Activated CD8-positive, alpha-beta memory T cell treated with anti-CD3 and anti-CD28 coated beads, Interleukin-2, amount 10 ng/mL, durations not matched to agents 7 days and 5 days (primary cell): ENCODE measurements at places on chromosomes 12 and 14. TPM values are rescaled to one million over a fixed set of nuclear protein-coding genes. Genes with fewer than 3 reads are reported as not detected.

LRRC43 gene
- not detected for total RNA-seq

FBRSL1 gene
- total RNA-seq = 48.6 TPM

GRCh38 chr12:1812650-1813302, 7.6 kb upstream of the LRTM2 start:
- no peak for DNase-seq

FAM90A1 gene
- total RNA-seq = not detected

EPYC gene
- total RNA-seq = not detected

VPS33A gene
- 37.3 TPM for total RNA-seq

DNA sequence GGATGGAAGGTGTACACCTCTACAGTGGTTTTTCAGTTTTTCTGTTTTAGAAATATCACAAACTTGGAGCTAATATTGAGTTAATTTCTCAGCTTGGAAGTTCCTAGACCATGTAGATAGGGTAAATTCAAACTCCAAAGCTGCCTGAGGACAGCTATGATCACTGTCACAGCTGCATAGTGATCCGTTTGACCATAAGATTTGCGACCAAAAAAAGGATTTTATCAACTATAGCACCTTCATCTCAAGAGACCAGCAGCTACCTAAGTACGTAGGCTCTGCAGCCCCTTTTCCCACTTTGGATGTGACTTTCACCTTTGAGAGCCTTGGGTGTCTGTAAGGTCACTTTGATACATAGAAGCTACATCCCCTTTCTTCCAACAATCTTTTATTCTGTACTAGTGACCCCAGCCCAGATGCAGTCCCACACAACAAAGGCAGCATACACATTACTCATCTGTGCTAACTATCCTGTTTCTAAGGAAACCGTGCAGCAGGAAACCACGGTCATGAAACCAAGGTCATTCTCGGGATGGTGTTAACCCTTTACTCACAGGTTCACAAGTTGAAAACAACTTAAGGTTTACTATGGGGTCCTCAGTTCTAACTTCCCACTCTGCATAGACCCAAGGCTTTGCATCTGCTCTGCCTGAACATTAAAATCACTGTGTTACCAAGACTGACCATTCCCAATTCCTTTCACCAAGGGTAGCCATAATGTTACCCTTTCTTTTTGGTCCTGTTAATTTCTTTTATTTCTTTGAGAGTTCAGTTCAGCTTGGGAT, 75.4 kb downstream of the IFT81 start:
- DNase-seq = peak; percentile 56

SERPINA1 gene
- total RNA-seq = not detected

DNA sequence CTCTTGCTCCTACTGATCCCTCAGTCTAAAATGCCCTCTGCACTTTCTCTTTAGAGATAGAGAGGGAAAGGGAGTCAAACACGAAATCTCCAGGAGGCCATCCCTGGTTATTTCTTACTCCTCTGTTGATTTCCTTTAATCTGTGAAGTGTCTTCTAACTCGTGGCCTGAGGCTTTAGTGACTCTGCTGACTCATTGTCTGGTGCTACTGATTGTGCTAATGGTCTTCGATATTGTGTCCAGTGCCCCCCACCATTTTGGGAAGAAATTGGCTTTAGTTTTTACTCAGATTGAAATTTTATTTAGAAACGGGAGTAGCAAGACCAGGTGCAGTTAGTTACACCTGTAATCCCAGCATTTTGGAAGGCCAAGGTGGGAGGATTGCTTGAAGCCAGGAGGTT, 839 bp downstream of the CLEC9A start:
- no peak for DNase-seq

DCD gene
- total RNA-seq = not detected

DNA sequence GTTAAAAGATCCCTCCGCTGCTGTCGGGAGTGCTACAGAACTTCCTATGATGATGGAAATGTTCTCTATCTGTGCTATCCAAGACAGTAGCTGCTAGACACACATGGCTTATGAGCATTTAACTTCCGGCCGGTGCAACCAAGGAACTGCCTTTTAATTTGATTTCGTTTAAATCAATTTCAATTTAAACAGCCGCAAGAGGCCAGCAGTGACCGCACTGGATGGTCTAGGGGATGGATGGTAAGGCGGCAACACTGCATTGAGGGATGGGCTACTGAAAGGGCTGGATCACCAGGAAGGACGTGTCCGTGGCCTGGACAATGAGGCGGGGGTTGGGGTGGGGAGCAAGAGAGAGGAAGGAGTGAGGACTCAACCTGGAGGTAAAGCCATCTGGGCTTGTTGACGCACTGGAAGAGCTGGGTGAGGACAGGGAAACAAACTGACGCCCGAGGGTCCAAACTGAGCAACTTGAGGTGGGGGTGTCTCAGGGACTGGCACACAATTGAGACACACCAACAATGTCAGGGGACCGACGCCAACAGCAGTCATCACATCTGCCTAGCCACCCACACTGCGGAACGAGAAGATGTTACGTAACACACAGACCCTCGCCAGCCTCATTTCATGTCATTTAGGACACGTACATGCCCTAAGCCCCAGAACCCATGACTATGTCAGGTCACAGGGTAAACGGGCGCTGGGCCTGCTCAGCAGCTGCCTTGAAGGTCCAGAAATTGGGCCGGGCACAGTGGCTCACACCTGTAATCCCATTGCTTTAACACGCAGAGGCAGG, 57.6 kb downstream of the SCARB1 start:
- no peak for DNase-seq

GRCh38 chr14:58639842-58640484, 2.2 kb downstream of the DACT1 start:
- no peak for DNase-seq

DNA sequence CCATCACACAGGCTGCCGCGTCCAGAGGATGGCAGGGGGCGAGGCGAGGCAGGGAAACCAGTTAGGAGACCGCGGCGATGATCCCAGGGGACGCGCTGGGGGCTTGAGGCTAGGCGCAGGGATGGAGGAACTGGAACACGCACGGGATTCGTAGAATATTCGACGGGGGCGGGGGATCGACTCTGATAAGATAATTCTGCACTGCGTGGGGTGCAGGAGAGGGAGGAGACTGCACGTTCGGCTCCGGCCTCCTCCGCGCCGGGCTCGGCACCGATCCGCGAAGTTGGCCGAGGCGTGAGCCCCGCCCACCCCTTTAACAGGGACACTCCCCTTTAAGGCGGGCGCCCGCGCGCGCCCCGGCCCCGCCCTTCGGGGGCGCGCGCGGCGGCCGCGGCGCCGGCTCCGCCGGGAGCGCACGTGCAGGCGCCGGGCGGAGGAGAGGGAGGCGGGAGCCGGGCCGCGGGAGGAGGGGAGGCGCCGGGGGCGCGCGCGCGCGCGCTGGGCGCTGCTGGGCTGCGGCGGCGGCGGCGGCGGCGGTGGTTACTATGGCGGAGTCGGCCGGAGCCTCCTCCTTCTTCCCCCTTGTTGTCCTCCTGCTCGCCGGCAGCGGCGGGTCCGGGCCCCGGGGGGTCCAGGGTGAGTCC, at the start of gene ACVR1B:
TSS of gene ACVR1B (plus strand) at position 501 of the 644 bp plus-strand sequence. CDS start at position 546, 45 bp downstream.
- DNase-seq = peak; percentile 88

- no peak for DNase-seq
These were observed 32.6 kb upstream of the ARHGAP5 start for GRCh38 chr14:32044454-32044853.

PTPRB gene
- not detected for total RNA-seq

KLRG1 gene
- 4.3 TPM for total RNA-seq

- no peak for DNase-seq
These were observed 192.3 kb downstream of the DPF3 start for GRCh38 chr14:72701605-72702004.

DNA sequence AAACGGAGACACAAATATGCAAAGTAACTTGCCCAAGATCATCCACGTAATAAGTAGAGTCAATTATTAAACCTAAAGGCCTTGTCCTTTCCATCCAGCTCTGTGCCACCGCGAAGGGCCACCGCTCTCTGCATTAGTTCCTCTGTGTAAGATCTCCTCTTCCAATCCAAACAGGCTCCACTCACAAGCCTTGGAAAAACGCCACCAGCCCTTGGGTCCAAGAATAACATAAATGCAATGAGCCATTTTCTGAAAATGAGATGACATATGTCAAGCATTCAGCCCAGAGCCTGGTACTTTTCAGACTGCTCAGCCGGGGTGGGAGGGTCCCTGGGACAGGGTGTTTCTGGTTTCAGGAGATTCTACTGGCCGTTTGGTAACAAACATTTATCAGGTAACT, 30.0 kb downstream of the DGLUCY start:
- DNase-seq = no peak

DNA sequence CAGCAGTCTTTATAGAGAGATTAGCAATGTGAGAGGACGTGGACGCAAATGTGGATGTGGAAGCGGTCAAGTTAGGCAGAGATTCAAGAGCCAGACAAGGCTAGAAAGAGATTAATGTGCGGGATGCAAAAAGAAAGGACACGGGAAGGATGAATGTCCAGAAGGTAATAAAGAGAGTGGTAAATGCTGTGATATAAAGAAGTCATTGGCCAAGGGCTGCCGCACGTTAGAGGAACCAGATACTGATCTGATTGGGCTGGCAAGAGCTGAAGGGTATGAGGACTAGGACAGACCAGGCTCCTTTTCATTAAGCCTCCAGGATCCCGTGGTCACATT, 59.5 kb downstream of the DHRS2 start:
- no peak for DNase-seq

DNA sequence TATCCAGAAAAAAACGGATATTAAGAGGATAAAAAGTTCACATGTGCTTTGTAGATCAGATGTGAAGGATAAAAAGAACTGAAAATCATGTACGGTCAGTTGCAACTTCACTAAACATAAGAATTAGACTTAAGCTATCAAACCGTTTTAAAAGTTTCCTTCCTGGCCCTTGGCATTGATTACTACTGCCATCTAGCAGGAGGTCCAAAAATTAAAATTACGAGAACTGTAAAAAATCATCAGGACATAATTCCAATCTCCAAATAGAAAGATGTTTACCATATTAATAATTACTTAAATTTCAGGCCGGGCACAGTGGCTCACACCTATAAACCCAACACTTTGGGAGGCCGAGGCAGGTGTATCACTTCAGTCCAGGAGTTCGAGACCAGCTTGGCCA, 7.9 kb downstream of the WDR89 start:
- DNase-seq = no peak

FOXN3 gene
- 85.6 TPM for total RNA-seq

GRCh38 chr12:52975204-52975603, 26.3 kb downstream of the KRT18 start:
- DNase-seq = no peak

DNA sequence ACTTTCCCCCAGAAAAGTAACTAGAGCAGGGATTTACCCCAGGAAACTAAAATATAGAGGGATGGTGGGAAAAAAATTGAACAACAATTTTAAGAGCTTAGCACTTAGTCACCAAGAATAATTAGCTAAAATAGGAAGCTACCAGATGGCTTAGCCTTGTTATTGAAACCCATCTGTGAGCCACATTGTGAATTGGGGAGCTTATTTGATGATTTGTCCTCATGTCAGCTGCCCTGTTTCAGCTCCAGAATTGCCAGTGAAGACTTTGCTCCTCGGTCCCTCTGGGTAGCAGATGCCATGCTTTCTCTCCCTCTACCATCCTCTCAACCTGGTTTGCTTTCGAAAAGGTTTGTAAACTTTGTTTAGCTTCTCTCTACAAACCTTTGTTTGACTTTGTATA, 67.7 kb upstream of the PTHLH start:
- DNase-seq = no peak

CNTN1 gene
- not detected for total RNA-seq

DNA sequence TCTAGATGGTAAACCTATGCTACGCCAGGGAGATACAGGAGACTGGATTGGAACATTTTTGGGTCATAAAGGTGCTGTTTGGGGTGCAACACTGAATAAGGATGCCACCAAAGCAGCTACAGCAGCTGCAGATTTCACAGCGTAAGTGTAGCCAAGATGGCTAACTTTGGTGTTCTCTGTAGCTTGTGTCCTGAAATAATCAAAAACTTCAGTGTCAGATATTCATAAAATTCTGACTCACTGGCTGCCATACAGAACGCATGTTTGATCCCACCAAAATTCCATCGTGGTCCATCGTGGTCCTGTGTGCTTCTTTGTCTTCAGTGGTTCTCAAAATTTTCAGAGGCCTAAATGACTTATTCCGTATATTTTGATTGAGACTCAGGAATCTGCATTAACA, 1.3 kb downstream of the STRAP start:
- no peak for DNase-seq

GRCh38 chr12:52132754-52133161, 53.3 kb downstream of the SMIM41 start:
- no peak for DNase-seq

DNA sequence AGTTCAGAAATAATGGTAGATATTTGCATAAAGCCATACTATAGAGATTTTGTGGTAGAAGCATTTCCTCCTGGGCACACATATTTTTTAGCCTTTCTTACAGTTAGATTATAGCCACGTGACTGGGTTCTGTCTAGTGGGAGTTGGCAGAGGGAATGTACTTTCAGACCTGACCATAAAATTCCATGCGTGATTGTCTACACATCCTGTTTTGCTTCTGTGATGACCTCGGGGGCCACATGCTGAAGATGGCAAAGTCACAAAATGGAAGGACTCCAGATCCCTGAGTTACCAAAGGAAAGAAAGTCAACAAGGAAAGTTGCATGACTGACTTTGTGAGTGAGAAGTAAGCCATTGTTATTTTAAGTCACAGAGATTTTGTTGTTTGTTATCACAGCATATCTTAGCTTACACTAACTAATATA, 14.6 kb upstream of the MIA2 start:
- no peak for DNase-seq

DLGAP5 gene
- total RNA-seq = 116 TPM

GRCh38 chr12:119988472-119989360, at the start of gene BICDL1:
BICDL1 (plus strand) TSS chr12:119989236; CDS start chr12:119989869, 633 bp downstream.
- DNase-seq = peak; percentile 98

DNA sequence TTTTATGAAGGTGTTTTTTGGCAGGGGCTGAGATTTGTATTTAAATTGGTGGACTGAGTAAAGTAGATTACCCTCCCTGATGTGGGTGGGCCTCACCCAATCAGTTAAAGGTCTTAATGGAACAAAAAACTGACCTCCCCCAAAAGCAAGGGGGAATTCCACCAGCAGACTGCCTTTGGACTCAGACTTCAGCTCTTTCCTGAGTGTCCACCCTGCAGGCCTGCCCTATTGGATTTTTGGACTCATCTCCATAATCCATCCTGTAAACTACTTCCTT, 228.4 kb upstream of the CAND1 start:
- no peak for DNase-seq

P2RX2 gene
- not detected for total RNA-seq

GRCh38 chr12:46674800-46675199, 151.0 kb downstream of the SLC38A4 start:
- DNase-seq = no peak

INHBE gene
- not detected for total RNA-seq

DNA sequence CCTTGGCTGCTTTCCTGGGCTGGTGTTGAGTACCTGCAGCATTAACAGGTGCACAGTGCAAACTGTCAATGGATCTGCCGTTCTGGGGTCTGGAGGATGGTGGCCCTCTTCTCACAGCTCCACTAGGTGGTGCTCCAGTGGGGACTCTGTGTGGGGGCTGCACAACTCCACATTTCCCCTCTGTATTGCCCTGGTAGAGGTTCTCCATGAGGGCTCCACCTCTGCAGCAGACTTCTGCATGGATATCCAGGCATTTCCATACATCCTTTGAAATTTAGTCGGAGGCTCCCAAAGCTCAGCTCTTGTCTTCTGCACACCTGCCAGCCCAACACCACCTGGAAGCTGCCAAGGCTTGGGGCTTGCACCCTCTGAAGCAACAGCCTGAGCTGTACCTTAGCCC, 198.6 kb downstream of the GXYLT1 start:
- DNase-seq = no peak

GRCh38 chr14:104332634-104333270, 194.4 kb downstream of the KIF26A start:
- peak; percentile 12 for DNase-seq

ALX1 gene
- total RNA-seq = not detected
